ENCODE measurements at places on chromosomes 11 and 22.

- DNase-seq = no peak
Measured at GRCh38 chr11:99489581-99489980, 468.8 kb downstream of the CNTN5 start.

DNA sequence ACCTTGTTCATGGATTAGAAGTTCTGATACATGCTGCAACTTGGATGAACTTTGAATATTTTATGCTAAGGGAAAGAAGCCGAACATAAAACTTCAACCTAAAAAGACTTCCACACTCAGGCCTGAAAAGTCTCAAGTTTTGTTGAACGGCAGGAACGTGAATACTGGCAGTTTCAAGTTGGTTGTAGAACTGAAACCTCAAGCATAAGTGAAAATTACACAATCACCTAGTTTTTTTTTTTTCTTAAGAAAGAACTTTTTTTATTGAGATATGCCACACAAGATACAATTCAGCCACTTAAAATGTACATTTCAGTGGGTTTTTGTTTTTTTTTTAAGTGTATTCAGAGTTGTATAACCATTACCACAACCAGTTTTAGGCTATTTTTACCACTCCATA, 50.8 kb upstream of the ADORA2A start:
- no peak for DNase-seq

GRCh38 chr11:59862252-59862651, 4.0 kb downstream of the TCN1 start:
- no peak for DNase-seq

GRCh38 chr22:30694171-30694639, 469 bp upstream of the OSBP2 start:
- peak; percentile 69 for DNase-seq

DNA sequence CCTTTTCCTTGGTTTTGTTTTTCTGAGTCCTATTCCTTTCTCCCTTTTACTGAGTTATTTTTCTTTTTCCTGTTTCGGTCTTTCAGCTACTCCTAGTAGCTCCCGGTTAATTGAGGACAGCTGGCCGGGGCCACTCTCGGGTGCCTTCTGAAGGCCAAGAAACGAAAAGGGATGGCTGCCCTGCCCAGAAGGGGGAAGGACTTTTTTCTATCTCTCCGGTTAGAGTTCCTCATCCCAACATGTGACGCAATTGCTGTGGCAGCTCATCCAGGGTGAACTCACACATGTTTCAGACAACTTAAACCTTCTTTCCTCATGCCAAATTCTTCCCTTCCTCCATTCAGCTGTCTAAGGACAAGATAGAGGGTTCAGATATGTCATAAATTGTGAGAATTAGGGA, 83.6 kb downstream of the PIWIL4 start:
- DNase-seq = no peak

GRCh38 chr11:88320149-88320559, 17.4 kb downstream of the CTSC start:
- DNase-seq = peak; percentile 45

- peak; percentile 26 for DNase-seq
Measured at GRCh38 chr11:26134481-26135355, 197.2 kb upstream of the ANO3 start.

GRCh38 chr11:77636731-77637344, 756 bp downstream of the CLNS1A start:
- DNase-seq = no peak

GRCh38 chr22:27097933-27098332, 440.5 kb downstream of the MIAT start:
- DNase-seq = peak; percentile 18

GRCh38 chr11:1157341-1157644, 460 bp upstream of the MUC5AC start:
- DNase-seq = no peak

GRCh38 chr11:67113231-67113721, 5.8 kb upstream of the KDM2A start:
- no peak for DNase-seq

DNA sequence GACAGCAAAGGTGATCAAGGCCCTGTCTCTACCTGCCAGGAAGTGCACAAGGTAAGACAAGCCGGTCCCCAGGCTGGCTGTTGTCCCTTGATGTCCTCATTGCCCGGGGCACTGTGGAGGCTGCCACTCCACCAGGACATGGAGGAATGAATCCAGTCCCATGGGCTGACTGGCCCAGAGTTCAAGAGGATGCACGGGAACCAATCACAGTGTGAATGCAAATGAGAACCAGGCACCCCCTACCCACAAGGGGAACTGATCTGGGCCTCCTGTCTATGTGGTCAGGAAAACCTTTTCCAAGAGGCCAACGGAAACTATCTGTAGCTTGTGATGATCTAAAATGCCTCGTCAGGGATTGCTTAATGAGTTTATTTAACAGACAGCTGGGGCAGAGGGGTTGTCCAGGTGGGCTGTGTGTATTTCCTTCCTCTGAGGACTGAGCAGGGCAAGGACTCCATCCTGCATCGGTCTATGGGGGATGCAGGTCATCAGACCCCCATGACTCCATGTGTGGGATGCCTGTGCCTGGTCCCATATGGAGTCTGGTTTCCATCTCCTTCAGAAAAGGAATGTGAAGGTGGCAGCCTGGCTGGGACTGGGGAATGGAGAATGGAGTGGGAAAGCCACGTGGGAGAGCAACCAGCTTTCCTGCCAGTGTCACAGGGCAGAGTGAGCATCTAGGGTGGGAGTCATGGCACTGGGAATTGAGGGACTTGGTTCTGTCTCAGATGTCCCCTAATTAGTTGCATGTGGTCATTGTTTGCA, 60.5 kb downstream of the CD82 start:
- no peak for DNase-seq

Data from kidney tubule cell (primary cell).